ENCODE measurements at places on chromosomes 11 and 22.

- peak; percentile 11 for DNase-seq
Measured at GRCh38 chr11:85939099-85940015, 84.2 kb downstream of the CCDC83 start.

- DNase-seq = no peak
Measured at GRCh38 chr22:32994041-32994830, 63.9 kb downstream of the SYN3 start.

DNA sequence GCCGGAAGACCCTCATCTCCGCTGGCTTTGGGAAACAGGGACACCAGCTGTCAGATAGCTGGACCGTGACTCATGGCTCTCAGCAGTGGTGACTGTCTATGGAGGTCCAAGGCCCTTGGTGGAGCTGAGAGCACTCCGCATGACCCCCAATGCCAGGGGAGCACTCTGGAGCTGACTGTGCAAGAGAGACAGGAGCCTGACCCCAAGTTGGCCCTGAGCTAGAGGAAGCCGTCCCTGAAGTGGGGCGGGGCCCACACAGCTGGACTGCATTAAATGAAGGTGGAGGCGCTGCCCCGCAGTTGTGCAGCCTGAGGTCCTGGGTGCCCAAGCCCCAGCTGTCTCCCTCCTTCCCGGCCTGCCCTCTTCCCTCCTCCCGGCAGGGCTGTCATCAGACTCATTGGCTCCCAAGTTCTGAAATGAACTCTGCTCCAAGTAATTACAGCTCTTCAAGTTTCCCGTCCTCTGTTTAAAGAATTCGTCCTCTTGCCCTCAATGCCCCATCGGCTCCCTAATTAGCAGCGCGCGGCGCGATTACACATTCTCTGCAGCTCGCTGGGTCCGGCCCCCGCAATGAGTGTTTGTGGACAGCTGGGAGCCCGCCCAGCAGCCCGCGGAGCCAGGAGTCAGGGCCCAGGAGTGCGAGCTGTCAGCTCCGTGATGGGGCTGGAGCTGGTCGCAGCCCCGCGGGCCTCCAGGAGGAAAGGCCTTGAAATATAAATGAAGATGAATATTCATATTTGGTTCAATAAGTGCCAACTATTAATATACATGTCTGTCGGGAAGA, 93.2 kb upstream of the LMO1 start:
- DNase-seq = no peak

DNA sequence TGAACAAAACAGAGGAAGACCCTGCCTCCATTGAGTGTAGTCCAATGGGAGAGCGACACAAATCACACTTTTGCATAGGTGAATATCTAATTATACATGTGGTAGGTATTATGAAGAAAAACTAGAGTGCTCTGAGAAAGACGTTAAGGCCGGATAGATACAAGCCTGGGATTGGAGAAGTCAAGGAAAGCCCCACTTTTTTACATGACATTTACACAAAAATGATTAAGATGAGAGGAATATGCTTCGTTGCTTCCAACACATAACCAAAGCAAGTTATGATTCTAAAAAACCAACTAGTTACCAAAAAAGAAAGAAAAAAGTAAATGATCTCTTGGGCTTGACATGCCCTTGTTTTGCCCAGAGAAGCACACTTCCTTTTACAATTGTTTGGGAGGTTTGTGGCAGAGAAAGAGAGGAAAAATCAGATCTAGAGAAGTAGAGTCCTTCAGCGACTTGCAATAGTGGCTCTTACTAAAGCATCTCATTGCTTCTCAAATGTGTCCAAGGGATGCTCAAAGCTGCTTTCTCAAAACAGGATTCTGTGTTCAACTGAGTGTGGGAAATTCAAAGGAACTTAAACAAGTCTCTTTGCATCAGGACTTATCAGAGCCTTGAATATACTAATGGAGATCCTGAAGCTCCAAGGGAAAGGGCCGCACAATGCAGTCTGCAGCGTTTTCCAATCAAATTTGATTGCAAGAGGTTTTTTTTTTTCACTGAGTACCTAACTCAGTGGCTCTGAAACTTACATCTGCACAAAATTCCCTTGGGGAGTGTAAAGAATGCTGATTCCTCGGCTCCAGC, 38.8 kb downstream of the FLI1 start:
- no peak for DNase-seq

DNA sequence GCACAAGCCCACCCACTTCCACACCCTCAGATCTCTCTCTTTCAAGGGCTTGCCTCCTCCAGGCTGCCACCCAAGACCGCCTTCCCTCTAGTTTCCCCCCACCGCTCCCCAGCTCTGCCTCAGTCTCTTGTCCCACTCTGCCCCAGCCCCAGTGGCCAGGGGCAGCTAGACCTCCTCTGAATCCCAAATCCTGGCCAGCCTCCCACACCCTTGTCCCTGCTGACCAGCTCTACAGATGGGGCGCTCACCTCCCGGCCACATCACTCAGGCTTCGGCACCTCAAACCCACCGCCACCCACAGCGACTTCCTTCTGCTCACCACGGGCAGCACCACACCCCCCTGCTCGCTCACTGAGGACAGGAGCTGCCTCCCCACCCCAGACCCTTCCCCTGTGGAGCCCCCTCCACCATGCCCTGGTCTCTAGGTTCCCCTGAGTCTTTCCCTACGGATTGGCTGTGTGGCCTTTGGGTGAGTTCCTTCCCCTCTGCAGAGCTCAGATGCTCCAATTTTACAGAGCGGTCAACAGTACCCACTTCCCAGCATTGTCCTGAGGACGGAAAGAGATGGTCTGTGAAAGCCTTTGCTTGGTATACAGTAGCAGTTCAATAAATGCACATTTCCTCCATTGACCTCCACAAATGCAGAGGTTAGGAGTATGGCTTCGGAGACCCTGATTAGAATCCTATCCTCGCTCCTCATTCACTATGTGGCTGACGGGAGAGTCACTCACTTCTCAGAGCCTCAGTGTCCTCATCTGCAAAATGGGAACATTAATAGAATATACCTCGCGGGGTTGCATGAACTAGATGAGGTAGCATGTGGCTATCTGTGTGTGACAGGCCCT, 11.5 kb upstream of the SPI1 start:
- DNase-seq = no peak

DNA sequence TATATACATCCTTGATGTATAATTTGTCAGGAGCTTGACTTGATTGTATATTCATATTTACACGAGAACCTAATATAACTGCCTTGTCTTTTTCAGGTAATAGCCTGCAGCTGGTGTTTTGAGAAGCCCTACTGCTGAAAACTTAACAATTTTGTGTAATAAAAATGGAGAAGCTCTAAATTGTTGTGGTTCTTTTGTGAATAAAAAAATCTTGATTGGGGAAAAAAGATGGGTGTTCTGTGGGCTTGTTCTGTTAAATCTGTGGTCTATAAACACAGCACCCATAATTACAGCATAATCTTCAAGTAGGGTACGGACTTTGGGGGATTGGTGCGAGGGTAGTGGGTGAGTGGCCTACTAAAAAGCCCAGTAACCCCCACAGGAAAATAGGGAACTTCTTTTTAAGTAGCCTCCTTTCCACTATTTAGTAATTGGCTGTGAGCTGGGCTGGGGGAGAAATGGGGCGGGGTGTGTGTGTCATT, 7.5 kb downstream of the MALAT1 start:
- peak; percentile 72 for DNase-seq

DNA sequence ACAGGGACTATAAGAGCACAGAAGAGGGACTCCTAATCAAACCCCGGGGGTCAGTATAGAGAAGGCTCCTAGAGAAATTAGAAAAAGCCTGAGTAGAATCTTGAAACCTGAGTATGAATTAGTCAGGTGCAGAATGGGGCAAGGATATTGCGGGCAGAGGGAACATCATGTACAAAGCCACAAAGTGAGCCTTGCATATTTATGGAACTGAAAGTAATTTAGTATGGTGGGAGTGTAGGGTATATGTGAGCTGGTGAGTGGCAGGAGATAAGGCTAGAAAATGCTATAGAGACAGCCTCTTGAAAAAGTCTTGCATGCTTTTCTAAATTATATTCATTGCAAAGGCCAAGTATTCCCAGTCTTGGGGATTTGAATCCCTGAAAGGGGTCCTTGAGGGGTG, 93.7 kb downstream of the STIM1 start:
- peak; percentile 68 for DNase-seq

DNA sequence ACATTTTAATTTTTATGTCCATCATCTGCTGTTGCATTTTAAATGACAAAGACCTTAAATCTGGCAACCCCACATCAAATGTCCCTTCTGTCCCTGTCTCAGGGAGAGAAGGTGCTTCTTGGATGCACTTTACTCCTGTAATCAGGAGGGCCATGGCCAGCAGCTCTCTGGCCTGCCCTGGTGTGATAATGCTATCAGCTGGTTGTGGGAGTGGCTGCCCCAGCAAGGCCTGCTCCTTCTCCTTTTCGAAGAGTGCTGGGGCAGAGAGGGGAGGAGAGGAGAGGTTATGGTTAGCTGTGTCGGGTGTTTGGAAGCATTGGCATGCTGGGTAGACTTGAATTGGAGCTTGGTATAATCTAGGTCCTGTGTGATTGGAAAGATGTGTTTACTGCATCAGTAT, 12.8 kb downstream of the TNRC6B start:
- DNase-seq = peak; percentile 96

- no peak for DNase-seq
Measured at GRCh38 chr22:20931126-20931654, 14.0 kb downstream of the CRKL start.

GRCh38 chr11:108369064-108369463, 98.3 kb downstream of the C11orf65 start:
- DNase-seq = no peak

GRCh38 chr22:36727927-36728488, 24.5 kb upstream of the CACNG2 start:
- peak; percentile 0 for DNase-seq

- no peak for DNase-seq
Measured at GRCh38 chr11:75594211-75594610, 32.2 kb downstream of the SERPINH1 start.

- no peak for DNase-seq
Measured at GRCh38 chr22:35719212-35719875, 1.7 kb downstream of the APOL5 start.

DNA sequence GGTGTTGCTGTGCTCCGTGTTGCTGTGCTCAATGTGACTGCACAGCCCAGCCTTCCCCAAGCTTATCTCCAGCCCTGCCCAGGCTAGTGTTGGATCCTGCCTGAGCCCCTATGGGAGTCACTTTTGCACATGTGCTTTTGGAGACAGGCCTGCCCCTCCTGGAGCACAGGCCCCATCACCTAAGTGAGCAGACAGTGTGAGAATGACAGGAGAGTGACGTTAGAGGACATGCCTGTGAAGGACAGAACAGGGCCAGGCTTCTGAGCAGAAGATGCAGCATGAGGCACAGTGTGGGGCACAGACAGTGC, 36.6 kb upstream of the SUSD2 start:
- no peak for DNase-seq

GRCh38 chr11:16406226-16406625, 49.9 kb upstream of the SOX6 start:
- no peak for DNase-seq
